ENCODE measurements at places on chromosomes 13 and 19.
A peak's percentile ranks its signal among the peaks of the same experiment; 100 is the strongest.

- DNase-seq: peak; percentile 98
Observed at GRCh38 chr19:56507446-56508289, at the start of gene ZNF471. TSS of gene ZNF471 (plus strand) at chr19:56507855. CDS start at chr19:56511572, 3,717 bp downstream.

- no peak for DNase-seq
Observed at GRCh38 chr19:45939792-45940514, 25.4 kb upstream of the NANOS2 start.

GRCh38 chr13:113809934-113810333 lies 50.9 kb downstream of the TMEM255B start:
- DNase-seq: no peak

- DNase-seq: peak; percentile 73
Observed at GRCh38 chr19:11125994-11126685, 29.4 kb downstream of the SPC24 start.

DNA sequence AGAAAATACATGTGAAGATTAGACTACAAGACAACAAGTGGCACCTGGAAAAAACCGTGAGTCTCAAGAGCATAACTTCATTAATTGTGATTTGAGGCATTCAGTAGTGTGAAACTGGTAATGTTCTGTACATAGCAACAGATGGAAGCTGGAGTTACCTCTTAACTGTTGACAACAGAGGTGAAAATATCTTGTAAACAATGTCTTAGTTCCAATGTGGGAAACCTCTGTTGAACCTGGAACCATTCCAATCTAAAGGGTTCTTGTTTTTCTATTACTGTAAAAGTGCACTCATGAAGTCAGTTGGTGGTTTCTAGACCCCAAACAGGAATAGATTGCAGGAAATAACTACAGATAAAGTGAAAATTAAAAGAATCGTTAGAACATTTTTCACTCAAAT lies 728.4 kb downstream of the SLITRK1 start:
- no peak for DNase-seq

DNA sequence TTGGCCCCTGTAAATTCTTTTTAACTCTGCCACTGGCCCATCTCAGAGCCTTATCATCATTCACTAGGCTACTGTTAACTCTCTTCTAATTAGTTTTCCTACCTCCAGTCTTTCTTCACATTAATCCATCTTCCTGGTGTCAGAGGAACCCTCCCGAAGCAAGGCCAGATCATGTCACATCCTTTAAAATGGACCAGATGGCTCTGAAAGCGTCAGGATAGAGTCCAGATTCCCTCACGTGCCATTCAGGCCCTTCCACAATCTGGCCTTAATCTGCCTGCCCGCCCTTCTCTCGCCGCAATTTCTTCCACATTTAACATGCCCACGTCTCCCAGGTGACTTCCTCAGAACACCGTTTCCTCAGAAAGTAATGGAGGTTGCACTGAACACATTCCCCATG lies 86.5 kb downstream of the RFC3 start:
- no peak for DNase-seq

GRCh38 chr19:6060600-6061375 lies 49.5 kb downstream of the RFX2 start:
- peak; percentile 22 for DNase-seq

GRCh38 chr19:5990289-5990797 lies 12.4 kb upstream of the RANBP3 start:
- DNase-seq: no peak

DNA sequence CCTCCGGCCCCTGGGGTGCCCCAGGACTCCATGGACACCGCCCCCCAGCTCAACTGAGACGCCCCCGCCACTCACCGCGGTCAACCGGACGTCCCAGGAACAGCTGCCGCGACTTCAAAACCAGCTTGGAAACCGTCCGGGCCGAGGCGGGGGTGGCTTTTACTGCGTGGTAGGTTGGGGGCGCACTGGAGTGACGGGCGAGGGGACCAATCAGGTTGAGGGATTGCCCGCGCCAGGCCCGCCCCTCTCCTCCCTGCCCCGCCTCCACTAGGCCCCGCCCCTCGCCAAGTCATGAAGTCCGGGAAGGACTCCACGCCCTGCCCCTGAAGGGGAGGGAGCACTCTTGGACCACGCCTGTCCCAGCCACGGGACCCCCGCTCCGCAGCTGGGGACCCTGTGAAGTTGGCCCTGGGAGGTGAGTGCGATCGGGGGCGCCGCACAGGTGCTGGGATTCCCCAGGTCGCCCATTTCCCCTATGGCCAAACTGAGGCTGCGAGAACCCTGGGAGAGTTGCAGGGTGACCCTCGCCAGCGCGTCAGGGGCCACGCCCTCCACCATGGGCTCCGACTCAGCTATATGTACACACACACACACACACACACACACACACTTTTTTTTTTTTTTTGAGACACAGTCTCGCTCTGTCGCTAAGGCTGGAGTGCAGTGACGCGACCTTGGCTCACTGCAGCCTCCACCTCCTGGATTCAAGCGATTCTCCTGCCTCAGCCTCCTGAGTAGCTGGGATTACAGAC lies at the start of gene PLIN3:
TSS of gene PLIN3 (minus strand) at position 134 of the 752 bp plus-strand sequence. CDS start 6,273 bp downstream, outside the sequence.
- DNase-seq: peak; percentile 90

- no peak for DNase-seq
Observed at GRCh38 chr13:42569576-42570344, 4.2 kb upstream of the TNFSF11 start.

DNA sequence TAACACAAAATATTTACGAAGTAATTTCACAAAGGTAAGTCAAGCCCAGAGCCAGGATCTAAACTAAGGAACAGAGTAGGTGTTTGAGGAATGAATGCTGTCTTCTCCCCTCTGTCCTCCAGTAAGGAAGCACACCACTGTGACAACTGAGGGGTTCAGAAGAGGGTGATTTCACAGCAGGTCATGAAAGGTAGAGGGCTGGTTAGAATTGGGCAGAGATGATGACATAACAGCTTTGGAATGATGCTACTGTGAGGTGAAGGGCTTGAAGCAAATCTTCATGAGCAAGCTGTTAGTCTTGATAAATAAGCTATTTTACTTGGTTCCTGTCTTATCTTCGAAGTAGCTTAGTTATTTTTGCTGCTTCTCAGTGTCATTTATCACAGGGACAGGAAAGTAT lies 498.6 kb downstream of the FGF9 start:
- no peak for DNase-seq

DNA sequence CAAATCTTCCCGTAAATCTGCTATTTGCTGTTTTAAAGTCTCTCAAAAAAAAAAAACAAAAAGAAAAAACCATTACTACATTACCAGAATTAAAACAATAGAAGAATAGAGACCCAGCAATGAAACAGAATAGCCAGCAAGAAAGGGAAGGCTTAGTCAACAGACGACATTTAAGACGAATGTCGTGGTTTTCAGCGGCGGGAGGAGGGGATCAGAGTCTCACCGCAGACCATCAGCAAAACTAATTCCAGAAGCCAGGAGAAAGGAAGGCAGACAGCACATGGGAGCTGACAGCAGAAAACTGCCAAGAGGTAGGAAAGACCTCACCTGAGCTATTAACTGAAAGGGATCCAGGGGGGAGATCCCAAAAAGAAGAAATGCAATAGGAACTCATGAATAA lies 128.9 kb downstream of the RNF17 start:
- DNase-seq: no peak

- DNase-seq: no peak
Observed at GRCh38 chr19:33622809-33623511, 1.2 kb downstream of the CHST8 start.

- DNase-seq: no peak
Observed at GRCh38 chr19:18795540-18795939, 4.4 kb upstream of the COMP start.

DNA sequence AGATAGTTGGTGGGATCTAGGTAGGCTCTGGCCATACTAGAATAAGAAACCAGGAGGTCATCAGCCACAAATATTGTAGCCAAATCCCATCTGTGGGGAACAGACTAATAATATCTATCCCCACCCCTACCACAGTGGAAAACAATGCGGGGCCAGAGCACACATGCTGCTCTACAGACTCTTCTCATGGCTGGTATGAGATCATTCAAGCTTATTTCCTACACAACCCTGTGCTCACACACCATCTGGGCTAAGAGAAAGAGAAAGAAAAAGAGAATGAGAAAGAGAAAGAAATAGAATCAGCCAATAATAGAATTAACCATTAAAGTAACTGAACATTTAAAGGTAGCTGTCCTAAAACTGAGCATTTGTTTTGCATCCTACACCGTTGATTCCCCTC lies 1268.4 kb upstream of the SPRY2 start:
- DNase-seq: no peak

- DNase-seq: no peak
Observed at GRCh38 chr13:99398071-99398470, 90.9 kb upstream of the GPR183 start.

DNA sequence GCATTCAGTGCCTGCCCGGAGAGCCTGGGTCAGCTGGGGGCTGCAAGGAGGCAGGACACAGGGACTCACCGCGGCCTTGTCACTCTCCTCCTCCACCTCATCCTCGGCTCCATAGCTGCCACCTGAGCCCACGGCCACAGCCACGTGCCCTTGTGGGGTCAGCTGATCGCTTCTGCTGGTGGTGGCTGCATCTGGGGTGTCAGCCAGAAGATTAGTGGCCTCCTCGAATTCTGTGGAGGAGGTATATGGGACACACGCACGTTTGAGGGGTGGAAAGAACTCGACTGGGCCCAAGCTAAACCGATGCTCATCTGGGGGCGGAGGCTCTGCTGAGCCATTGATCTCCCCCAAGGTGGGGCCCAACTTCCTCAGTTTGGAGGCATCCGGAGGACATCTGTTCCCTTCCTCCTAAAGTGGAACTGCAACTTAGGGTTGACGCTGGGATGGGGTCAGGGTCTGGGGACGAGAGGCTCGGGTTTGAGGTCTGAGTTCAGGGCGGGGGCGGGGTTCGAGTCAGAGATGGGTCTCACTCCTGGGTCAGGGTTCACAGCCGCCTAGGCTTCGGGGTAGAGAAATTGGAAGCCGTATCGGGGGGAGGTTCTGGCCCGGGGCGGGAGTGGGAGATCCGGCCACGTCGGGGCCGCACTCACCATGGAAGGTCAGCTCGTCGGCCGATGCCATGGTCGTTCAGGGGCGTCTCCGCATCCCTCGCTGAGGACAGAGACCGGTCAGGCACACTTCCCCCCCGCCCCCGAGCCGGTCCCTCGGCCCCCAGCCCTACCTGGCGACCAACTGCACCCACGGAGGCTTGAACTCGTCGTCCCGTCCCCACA lies 493 bp downstream of the YIPF2 start:
- DNase-seq: no peak

DNA sequence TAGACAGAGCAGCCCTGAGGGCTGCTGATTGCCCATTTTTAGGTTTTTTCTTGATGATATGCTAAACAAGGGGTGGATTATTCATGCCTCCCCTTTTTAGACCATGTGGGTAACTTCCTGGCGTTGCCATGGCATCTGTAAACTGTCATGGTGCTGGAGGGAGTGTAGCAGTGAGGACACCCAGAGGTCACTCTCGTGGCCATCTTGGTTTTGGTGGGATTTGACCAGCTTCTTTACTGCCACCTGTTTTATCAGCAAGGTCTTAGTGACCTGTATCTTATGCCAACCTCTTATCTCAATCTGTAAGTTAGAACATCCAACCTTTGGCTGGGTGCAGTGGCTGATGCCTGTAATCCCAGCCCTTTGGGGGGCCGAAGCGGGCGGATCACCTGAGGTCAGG lies 148.0 kb downstream of the PTPRS start:
- DNase-seq: no peak

DNA sequence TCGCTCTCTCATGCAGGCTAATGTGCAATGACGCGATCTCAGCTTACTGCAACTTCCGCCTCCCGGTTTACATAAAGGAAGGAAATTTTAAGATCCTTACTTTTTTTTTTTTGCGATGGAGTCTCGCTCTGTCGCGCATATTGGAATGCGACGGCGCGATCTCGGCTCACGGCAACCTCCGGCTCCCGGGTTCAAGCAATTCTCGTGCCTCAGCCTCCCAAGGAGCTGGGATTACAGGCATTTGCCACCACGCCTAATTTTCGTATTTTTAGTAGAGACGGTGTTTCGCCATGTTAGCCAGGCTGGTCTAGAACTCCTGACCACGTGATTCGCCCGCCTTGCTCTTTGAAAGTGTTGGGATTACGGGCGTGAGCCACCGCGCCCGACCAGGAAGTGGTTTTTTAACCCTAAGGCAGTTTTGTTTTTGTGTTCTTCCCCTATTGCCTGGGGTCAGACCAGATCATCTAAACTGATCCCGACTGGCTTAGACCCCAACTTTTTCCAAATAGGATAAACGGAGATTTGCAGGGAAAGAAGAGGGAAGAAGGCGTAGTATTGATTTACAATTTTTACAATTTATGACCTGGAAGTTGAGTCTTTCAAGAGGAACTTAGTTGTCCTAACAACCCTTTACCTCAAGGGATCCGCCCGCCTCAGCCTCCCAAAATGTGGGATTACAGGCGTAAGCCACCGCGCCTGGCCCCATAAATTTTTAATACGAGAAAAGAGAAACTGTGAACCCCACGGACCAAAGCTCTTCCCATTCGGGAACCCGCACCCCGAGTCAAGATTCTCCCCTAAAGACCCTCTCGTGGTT lies 142.0 kb downstream of the ZNF737 start:
- DNase-seq: peak; percentile 67

DNA sequence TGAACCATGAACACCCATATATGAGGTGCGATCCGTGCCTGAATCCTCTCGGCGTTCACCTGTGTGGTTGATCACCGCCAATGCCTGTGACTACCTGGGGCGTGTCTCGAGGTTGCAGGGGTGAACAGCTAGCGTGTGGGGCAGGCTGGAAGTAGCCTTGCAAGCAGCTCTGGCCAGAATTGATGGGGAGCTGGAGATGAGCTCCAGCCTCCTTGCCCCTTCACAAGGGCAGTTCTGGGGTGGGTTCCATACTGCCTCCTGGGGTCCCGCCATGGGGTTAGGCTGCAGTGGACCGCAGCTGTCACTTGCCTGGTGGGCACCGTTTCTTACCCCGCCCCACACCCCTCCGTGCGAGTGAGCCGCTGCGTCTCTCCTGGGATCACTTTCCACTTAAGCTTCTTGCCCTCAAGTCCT lies 154.5 kb upstream of the SOX1 start:
- no peak for DNase-seq

- no peak for DNase-seq
Observed at GRCh38 chr19:2984215-2984528, 6.8 kb downstream of the TLE6 start.

Data from dorsolateral prefrontal cortex (tissue), 122 donors.